Mucosa of gallbladder (tissue), 1 donor: ENCODE measurements at places on chromosomes 11 and 22.

DNA sequence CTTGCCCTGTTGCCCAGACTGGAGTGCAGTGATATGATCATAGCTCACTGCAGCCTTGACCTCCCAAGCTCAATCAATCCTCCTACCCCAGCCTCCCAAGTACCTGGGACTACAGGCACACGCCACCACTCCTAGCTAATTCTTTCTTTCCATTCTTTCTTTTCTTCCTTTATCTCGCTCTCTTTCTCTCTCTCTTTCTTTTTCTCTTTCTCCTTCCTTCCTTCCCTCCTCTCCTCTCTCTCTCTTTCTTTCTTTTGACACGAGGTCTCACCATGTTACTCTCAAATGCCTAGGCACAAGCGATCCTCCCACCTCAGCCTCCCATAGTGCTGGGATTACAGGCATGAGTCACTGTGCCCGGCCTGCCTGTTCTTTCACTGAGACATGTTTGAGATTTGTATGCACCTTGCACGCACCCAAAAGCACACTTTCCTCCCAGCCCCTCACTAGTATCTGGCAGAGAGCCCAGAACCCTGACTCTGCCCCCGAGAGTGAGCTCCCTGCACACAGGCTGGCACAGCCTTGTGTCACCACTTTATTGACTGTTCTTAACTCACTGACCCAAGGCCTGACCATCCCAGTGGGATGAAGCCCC, 56.8 kb downstream of the CD6 start:
- DNase-seq: no peak

DNA sequence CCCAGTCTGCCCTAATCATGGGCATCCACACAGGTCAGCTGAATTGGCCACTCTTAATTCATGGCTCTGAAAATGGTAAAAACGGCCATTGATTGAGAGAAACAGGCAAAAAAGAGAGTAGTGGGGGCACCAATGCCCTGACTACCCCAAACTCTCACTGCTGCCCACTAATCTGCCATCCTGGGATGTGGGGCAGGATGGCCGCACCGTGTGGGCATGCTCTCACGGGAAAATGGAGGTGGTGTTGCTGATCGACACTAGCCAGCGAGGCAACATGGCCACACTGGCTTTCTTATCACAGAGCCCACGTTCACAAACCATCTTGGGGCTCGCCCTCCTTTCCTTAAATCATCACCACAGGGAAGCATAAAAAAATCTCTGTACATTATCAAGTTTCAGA, 11.2 kb upstream of the TUB start:
- DNase-seq: no peak

DNA sequence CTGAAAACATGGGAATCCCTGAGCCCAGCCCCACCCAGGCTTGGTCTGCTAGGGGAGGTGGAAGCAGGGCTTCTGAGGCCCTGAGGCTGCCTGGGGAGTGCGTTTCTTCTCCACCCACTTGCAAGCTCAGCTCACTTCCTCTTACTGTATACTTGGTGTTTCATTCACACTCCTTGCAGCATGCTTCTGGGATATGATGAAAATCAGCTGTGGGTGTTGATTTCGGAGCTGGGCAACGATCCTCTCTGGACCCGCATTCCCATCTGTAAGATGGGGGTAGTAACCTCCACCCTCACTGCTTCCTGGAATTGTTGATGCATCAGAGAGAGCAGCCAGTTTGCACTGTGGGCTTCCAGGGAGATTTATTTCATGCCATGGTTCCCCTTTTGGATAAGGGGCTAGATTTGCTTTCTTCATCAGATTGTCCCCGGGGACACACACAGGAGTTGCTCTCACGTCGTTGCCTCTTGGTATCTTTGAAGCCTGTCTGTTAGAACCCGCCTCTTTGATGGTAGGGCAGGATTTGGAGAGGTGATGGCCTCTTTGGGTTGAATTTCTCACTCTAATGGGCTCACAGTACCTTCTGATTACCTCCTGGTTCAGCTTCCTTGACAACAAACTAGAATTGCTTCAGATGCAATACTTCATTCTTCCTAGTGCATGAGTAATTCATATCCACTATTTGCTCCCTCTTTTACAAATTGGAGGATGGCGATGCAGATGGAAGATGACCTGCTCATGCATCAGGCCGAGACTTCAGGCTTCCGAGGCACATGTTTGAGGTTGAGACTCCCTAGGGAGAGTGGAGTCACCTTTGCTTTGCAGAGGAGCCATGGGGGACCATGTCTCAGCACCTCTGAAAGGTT, 40.4 kb downstream of the BCR start:
- no peak for DNase-seq

GRCh38 chr11:14029971-14030920, 67.7 kb downstream of the SPON1 start:
- peak; percentile 74 for DNase-seq

GRCh38 chr11:45664376-45665205, 831 bp downstream of the CHST1 start:
- DNase-seq: no peak

- DNase-seq: no peak
Observed at GRCh38 chr22:35540595-35541253, at the start of gene RASD2. Gene RASD2, plus strand, starts transcription at chr22:35540831. Its CDS starts 5,979 bp downstream, at chr22:35546810.

- no peak for DNase-seq
Observed at GRCh38 chr11:115134926-115135325, 369.3 kb downstream of the CADM1 start.

- no peak for DNase-seq
Observed at GRCh38 chr11:68528630-68529029, 68.1 kb downstream of the PPP6R3 start.

DNA sequence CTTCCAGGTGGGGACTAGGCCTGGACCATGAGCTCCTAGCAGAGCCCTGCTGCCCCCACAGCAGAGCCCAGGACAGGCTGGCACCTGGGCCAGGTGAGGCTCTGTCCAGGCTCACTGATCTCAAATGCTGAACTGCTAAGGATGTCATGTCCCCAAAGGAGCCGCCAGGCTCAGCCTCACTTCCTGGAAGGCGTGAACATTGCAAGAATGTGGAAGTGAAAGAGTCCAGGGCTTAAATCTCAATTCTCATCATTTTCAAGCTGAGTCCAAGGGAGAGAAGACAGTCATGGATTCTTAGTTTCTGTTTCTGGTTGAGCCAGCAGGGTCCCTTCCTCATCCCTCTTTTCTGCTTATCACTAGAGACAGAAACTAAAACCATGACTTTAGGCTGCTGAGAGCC, 5.0 kb downstream of the ASCL2 start:
- DNase-seq: peak; percentile 9

DNA sequence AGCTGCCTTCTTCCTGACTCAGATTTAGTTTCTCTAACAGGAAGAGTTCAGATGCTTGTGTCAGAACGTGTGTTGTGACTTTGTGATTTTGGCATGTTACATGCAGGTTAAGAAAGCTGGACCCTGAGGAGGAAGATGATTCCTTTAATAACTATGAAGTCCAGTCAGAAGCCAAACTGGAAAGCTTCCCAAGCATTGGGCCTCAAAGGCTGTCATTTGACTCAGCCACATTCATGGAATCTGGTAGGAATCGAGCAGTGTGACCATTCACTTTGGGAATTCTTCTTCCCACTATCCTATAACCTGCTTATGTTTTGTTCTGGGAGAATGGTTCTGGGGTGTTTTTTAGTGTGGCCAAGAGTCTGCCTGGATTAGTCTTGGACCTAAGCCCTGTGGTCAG, 48.0 kb downstream of the CABIN1 start:
- DNase-seq: no peak

- no peak for DNase-seq
Observed at GRCh38 chr11:35064114-35064800, 74.7 kb upstream of the CD44 start.

- no peak for DNase-seq
Observed at GRCh38 chr22:32584650-32585049, 110.0 kb downstream of the FBXO7 start.

DNA sequence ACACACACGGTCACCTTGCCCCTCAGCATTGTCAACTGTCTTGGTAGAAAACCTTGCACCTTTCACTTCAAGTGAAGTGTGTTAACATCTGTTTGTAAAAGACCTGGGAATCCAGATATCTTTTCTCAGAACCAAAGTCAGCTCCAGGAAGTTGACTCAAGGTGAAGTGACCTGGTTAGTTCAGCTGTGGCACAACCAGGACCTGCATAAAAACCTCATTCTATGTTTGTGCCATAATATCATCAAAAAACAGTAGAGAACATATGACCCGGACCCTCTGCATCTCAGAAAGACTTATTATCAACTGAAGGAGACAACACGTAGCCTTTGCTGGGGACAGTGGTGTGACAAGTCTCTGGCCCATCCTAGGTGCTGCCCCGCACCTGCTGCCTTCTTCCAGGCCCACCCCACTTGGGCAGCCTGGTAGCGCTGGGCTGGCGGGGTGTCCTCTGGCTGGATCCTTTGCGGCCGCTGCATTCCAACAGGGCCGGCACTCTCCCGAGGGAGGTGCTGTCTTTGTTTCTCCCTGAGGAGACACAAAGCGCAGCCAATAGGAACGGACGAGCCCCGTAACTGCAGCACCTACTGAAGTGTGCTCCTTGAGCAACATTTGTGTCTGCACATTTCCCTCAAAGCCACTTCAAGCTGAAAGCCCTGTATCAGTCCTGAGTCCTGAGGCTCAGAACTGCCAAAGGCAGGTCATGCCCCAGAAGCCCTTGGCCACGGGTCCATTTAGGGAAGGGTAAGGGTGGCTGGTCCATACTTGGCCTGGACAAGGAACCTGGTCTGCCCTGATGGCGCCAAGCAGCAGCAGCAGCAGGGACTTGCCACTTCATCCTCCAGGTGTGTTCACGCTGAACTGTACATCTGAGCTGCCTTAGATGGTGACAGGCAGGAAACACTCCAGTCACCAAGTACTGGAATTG, 25.2 kb downstream of the LRRC74B start:
- no peak for DNase-seq

- DNase-seq: no peak
Observed at GRCh38 chr11:117175104-117175503, 3.4 kb upstream of the SIDT2 start.

DNA sequence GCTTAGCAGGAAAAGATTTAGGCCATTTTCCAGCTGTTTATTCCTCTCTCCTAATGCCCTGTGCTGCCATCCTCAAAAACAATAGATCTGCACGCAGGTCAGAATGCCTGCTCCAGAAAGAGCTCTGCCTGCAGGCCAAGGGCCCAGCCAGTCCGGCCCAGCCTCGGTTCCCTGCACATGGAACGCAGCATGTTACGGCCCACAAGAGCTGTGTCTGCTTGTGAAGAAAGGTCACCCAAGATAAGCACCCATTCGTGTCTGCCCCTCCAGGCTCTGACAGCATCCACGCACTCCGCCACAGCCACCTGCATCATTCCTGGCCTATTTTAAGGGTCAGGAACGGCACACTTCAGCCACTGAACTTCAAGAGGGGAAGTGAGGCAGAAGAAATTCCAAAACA, 152.2 kb downstream of the SPATA19 start:
- no peak for DNase-seq

DNA sequence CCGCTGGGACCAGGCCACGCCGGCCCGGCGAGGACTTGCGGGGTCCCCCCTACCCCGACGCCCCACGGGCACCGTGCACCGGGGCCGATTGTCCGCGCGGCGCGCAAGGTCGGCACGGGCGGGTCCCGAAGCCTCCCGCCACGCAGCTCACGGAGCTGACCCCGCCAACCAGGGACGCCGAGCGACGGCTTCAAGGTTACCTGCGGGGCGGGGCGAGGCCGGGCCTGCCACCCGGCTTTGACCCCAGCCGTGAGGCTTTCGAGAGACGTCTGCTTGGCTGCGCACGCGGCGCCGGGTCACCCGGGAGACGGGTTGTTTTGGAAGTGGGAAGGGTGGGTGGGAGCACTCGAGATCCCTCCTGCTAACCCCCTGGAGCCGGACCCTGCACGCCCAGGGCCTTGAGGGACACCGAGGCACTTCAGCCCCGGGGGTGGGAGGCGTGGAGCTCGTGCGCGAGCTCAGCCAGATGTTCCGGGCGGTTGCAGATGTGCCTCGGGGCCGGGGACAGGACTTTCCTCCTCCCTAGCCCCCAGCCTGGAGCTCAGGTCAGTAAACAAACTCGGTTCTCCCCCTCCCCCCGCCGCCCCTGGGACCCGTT, 3.2 kb upstream of the WNT11 start:
- no peak for DNase-seq

DNA sequence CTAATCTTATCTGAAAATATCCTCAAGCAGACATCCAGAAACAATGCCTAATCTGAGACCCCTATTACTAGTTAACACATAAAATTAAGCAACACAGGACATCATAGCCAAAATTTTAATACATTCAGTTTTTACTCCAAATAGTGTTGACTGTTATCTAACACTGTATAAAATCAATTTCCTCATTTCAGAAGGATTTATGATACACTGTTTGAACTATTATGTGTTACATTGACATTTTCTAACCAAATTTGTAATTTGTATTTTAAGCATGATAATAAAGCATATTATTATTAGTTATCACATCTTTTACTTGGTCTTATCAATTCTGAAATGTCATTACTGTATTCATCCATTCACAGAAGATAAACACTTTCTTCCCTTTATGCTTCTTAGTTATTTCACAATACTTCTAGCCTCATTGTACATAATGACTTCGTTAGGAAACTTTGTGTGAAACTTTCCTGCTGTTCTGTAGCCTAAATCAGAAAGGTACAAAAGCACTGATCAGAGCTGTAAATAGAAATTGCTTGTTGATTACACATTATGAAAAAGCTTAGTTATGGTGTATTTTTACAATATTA, 1248.9 kb downstream of the JRKL start:
- DNase-seq: no peak

GRCh38 chr11:116601814-116602636, 170.8 kb downstream of the BUD13 start:
- no peak for DNase-seq
